ENCODE measurements at places on chromosomes 3 and 15.

- DNase-seq: no peak
These were observed 249.6 kb downstream of the TLE3 start for GRCh38 chr15:69848096-69848495.

DNA sequence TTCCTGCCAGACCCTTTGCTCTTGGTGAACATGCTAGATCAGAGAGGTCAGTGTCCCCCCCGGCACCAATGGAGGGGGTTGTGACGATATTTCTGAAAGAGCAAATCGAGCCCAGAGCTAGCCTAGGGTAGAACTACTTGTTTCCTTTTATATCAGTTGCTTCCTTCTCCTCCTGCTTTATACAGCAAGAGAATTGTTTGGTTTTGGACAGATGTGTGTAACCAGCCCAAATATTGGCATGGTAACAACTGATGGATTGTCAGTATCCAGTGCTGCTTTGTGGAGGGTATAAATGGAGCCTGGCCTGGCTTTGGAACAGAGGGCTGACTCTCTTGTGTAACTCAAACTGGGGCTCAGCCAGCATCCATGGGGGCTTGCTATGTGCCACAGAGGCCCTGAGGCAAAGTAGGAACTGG is 27.2 kb downstream of the SNX1 start:
- DNase-seq: no peak

- no peak for DNase-seq
These were observed 19.5 kb downstream of the SEC22C start for GRCh38 chr3:42562047-42562907.

DNA sequence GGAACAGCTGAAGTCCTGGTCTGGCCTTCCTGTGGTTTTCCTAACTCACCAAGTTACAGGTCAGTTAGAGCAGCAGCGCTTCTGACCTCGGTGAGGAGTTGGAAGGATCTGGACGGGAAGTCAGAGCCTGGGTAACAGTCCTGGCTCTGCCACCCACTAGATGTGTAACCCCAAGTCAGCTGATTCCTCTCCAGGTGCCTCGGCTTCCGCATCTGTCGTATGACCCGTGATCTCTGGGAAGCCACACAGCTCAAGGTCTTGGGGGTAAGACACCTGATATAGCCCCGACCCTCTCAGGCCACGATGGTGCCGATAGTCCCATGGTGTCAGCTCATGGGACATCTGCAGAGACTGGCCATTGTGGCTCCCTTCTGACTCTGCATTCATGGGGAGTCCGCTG is 8.3 kb upstream of the PIGZ start:
- DNase-seq: no peak

DNA sequence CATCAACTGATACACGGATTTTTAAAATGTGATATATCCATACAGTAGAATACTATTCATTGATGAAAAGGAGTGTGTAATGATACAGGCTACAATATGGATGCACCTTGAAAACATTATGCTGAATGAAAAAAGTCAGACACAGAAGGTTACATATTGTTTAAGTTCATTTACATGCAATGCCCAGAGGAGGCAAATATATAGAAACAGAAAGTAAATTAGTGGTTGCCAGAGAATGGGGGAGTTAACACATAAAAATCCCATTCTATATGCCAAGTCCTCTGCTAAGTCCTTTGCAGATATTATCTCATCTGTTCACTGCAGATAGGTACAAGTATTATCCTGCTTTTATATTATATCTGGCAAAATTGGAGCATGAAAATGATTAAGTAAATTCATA is 22.1 kb upstream of the CDIN1 start:
- DNase-seq: no peak

- DNase-seq: no peak
These were observed 11.9 kb downstream of the TMEM158 start for GRCh38 chr3:45214061-45214680.

GRCh38 chr3:161016417-161017313 is 88.5 kb downstream of the B3GALNT1 start:
- no peak for DNase-seq

GRCh38 chr3:62373215-62373614 is at the start of gene FEZF2:
Gene FEZF2, minus strand, starts transcription at chr3:62373550. Its CDS starts 682 bp downstream, at chr3:62372868.
- DNase-seq: no peak

- no peak for DNase-seq
These were observed 643.2 kb downstream of the OTOL1 start for GRCh38 chr3:162139841-162140240.

- peak; percentile 42 for DNase-seq
These were observed 74.2 kb upstream of the SATB1 start for GRCh38 chr3:18499301-18499700.

DNA sequence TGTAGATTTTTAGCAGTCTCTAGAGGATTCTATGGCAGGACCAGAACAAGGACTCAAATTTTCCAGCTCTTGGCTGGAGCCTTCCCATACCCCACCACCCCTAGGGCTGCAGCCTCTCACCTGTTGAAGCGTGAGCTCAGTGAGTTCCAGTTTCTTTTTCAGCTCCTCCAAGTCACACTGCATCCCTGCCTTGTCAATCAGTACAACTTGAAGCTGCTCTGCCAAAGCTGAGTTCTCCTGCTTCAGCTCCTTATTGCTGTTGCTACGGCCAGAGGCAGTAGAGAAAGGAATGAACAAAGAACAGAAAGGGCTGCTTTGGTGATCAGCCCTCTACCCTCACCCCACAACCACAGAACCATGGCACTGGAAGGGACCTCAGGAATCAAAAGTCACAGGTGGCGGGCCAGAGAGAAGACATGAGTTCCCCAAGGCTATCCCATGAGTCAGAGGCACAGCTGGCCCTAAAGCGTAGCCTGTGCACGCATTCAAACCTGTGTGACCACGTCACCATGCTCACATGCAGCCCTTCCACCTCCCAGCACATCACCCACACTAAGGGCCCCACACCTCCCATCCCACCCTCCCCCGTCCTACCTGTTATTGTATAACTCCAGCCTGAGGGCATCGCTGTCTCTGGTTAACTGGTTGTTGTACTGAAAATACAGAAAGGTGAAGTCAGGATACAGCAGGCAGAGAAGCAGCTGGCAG is 83.3 kb upstream of the C2CD4B start:
- DNase-seq: no peak

GRCh38 chr3:141507392-141508066 is 20.7 kb downstream of the RASA2 start:
- no peak for DNase-seq

DNA sequence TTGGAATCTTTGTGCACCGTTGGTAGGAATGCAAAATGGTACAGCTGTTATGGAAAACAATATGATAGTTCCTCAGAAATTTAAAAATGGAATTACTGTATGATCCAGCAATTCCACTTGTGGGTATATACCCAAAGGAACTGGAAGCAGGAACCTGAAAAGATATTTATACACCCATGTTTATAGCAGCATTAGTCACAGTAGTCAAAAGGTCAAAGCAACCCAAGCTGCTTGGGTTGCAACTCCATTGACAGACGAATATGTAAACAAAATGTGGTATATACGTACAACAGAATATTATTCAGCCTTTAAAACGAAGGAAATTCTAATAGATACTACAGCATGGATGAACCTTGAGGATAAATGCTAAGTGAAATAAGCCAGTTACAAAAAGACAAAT is 35.0 kb upstream of the CAPN3 start:
- DNase-seq: no peak

- no peak for DNase-seq
These were observed 38.4 kb upstream of the TRAK1 start for GRCh38 chr3:42052484-42053351.
